ENCODE measurements at places on chromosomes 16 and 17. TPM values are rescaled to one million over a fixed set of nuclear protein-coding genes. Genes with fewer than 3 reads are reported as not detected.

DNA sequence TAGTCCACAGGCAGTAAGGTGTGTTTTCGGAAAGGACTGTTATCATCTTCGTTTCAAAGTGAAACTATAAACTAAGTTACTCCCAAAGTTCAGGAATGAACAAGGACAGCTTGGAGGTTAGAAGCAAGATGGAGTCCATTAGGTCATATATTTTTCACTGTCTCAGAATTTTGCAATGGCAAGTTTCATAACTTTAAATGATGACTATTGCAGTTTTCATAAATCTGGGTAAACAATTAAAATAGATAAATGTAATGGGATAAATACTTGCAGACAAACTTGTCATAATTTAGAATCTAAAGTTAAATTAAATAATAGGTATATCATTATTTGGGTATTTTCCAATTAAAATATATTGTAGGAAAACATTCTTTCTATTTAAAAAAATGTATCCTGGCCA is 14.7 kb upstream of the TRIM25 start:
- no peak for DNase-seq

- no peak for DNase-seq
These were observed 72.4 kb downstream of the PGS1 start for GRCh38 chr17:78450696-78451345.

GRCh38 chr17:60798576-60798975 is 120.9 kb downstream of the BCAS3 start:
- DNase-seq: no peak

- DNase-seq: no peak
These were observed 103.3 kb upstream of the CLEC3A start for GRCh38 chr16:77918809-77919707.

DNA sequence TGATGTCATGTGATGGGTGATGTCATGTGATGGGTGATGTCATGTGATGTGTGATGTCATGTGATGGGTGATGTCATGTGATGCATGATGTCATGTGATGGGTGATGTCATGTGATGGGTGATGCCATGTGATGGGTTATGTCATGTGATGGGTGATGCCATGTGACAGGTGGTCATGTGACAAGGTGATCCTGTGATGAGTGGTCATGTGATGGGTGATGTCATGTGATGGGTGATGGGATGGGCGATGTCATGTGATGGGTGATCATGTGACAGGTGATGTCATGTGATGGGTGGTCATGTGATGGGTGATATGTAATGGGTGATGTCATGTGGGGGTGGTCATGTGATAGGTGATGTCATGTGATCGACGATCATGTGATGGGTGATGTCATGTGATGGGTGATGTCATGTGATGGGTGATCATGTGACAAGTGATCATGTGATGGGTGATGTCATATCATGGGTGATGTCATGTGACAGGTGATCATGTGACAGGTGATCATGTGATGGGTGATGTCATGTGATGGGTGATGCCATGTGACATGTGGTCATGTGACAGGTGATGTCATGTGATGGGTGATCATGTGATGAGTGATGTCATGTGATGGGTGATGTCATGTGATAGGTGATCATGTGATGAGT is 17.2 kb downstream of the CD300LB start:
- no peak for DNase-seq

GRCh38 chr16:70715055-70715858 is 29.4 kb upstream of the MTSS2 start:
- peak; percentile 30 for DNase-seq

DNA sequence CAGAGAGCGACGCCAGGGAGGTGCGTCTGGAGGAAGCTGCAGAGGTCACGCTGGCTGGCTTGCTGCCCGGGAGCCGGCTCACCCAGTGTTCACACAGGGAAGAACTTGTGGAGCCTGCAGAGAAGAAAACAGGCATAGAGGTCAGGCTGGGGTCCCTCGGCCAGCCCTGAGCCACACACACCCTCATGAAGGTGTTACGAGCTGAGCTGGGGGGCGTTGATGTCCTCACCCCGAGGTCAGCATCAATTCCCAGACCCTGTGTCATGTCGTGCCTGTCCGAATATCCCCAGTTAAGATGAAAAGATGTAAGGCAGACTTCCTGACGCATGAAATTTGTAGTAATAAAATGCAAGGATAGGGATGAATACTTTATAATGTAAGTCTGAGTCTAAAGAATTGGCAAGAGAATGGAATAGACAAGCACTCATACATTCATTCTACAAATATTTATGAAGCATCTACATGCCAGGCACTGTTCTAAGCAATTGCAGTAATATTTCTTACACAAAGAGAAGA is 77.1 kb downstream of the USP31 start:
- DNase-seq: no peak

ALDOA gene
- 947 TPM for total RNA-seq

- no peak for DNase-seq
These were observed 116.9 kb upstream of the IRX5 start for GRCh38 chr16:54813778-54814177.

DNA sequence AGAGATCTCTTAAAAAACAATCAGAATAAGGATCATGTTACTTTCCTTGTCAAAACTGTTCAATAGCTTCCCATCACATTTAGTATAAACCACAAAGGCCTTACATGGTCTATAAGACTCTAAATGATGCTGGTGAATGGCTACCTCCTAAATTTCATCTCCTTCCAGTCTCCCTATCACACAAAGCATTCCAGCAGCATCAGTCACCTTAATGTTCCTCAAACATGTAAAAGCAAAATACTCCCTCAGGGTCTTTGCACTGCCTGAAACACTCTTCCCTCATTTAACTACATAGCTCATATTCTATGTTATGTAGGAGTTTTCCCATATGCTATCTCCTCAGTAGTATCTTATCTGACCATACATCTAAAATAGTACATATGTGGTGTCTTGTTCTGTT is 53.5 kb upstream of the INTS2 start:
- no peak for DNase-seq

TMEM88 gene
- 15.3 TPM for total RNA-seq

DNA sequence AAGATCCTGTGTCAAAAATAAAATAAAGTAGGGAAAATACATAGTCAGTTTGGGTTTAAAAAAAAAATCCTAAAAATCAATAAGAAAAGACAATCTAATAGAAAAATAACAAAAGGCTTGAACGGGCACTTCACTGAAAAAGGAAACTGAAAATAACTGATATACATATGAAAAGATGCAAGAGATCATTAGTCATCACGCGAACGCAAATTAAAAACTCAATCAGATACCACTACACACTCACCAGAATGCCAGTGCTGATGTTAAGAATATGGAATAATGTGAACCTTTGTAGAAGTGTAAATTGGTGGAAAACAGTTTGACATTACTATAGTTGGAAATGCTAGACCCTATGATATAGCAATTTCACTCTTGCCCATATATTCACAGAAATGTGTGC is 14.6 kb downstream of the GNGT2 start:
- no peak for DNase-seq

SLC47A1 gene
- total RNA-seq: 3.8 TPM

DNA sequence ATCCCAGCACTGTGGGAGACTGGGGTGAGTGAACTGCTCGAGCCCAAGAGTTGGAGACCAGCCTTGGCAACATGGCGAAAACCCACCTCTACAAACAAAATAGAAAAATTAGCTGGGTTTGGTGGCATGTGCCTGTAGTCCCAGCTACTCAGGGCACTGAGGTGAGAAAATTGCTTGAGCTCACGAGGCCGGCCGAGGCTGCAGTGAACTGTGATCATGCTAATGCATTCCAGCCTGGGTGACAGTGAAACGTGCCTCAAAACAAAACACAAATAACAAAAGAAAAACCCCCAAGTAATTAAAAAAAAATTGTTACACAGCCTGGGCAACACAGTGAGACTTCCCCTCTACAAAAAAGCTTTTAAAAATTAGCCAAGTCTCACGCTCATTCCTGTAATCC is 5.0 kb downstream of the CCDC47 start:
- DNase-seq: no peak

GRCh38 chr17:78013683-78014467 is 55.4 kb downstream of the TNRC6C start:
- DNase-seq: peak; percentile 77

DNA sequence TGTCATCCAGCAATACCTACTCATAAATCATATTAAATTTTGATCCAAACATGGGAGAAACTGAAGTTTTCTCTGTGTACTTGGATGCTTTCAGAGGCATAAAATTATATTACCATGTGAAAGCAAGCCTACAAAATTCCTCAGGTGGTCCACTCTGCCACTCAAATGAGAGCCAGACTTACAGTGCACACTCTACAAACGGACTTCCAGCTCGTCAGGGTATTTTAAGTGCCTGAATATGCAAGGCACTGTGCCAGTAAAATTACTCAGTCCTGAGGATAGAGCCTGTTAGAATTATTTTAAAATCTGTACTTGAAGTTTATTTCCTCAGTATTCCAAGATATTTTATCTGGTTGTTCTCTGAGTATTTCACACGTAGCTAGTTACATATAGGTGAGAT is 54.5 kb downstream of the TENT4B start:
- DNase-seq: no peak

- no peak for DNase-seq
These were observed 105.4 kb upstream of the TBX2 start for GRCh38 chr17:61294286-61294685.

GRCh38 chr17:42414704-42415409 is 8.2 kb downstream of the CAVIN1 start:
- peak; percentile 69 for DNase-seq
